HTR-8/SVneo (cell line): ENCODE measurements at places on chromosomes 4 and X.

DNA sequence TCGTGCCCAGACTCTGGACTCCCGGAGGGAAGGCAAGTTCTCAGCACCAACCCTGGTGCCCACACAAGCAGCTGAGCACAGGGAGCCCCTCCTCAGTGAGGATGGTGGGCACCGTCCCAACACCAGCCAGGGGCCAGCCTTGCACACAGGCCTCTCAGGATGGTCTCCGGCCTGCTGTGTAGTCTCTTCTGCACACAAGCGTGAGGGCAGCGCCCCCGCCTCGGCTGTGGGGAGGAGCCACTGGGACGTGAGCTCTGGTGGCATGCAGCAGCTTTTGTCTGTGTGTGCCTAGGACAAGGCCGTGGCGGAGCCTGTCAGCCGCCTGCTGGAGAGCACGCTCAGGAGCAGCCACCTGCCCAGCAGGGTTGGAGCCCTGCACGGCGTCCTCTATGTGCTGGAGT lies 16.1 kb upstream of the MSANTD1 start:
- no peak for DNase-seq

DNA sequence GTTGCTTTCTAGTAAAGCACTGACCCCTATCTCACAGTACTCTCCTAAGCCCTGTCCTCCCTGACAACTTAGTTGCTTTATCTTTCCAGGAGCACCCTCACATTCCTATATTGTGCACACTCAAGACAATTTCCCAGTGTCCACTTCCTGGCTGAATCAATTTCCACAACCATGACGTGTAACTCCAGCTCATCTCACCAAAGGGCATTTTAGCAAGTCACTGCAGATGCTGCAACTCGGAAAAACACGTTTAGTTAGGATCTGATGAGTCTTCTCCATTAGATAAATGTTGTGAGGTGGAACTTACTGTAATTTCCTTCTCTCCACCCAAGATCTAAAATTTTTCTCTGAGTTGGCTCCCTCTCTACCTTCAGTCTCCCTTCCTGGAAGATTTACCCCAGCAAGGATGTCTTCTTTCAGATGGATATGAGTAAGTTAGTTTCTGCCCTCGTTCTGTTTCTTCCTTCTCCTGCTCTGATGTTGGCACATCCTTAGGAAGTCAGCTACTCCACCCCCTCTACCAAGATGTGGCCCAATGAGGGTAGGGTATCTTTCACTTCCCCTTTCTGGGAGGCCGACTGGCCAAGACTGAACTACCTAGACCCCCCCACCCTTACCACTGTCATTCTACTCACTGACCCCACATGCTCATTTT lies 28.8 kb upstream of the IL13RA1 start:
- DNase-seq: no peak

GRCh38 chrX:72604705-72605104 lies 32.1 kb upstream of the HDAC8 start:
- no peak for DNase-seq

- DNase-seq: peak; percentile 23
These were observed 104.5 kb upstream of the AGA start for GRCh38 chr4:177546745-177547144.

GRCh38 chrX:134374910-134375309 lies 85.1 kb upstream of the HPRT1 start:
- no peak for DNase-seq

- no peak for DNase-seq
These were observed 416.2 kb upstream of the PRKX start for GRCh38 chrX:4129626-4130025.

- DNase-seq: no peak
These were observed 17.5 kb downstream of the STX18 start for GRCh38 chr4:4524364-4524763.

- no peak for DNase-seq
These were observed 384.6 kb downstream of the DTHD1 start for GRCh38 chr4:36665985-36666527.

DNA sequence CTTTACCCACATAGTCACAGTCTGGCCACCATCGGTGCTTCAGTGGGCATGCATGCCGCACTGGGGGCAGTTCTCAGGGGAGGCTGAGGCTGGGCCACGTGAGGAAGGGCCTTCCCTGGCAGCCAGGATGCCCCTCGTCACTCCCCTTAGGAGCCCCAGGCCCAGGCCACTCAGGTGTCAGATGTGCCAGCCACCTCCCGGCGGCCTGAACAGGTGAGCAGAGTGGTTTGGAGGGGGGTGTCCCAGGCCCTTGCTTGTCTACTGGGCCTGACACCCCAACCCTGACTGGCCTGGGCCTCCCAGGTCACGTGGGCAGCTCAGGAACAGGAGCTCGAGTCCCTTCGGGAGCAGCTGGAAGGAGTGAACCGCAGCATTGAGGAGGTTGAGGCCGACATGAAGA lies 12.1 kb downstream of the CCDC22 start:
- DNase-seq: no peak

DNA sequence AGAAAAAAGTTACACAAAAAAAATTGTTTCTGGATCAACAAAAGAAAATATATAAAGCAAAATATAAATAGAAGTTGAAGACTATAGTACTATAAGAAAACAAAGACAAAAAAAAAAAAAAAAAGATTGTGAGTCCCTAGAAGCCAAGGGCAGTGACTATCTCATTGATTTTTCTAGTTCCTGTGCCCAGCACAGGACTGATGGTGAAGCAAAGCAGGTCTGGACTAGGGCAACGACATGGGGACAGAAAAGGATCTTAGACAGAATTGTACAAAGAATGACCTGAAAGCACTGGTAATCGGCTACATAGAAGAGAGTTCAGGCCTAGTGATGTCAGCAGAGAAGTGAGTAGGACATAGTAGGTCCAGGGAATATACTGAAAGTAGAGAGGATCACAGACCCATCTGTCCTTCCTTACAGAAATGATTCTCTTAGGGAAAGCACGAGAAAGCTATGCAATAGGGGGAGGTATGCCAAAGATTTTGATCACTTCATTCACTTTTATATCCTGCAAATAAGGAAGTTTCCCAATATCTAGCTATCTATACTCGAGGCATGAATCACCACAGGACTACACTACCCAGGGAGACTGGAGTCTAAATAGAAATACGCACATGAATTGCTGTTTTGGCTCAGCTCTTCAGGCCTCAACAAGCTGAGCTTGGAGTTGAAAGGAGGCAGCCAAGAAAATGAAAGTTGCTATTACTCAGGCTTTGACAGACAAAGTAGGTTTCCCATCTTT lies 230.9 kb upstream of the GPC4 start:
- DNase-seq: no peak

GRCh38 chr4:181599134-181599533 lies 644.1 kb upstream of the TENM3 start:
- DNase-seq: no peak

- no peak for DNase-seq
These were observed 62.5 kb downstream of the KIAA0232 start for GRCh38 chr4:6845027-6845426.

- DNase-seq: no peak
These were observed 41.4 kb upstream of the USP9X start for GRCh38 chrX:41043674-41044345.

DNA sequence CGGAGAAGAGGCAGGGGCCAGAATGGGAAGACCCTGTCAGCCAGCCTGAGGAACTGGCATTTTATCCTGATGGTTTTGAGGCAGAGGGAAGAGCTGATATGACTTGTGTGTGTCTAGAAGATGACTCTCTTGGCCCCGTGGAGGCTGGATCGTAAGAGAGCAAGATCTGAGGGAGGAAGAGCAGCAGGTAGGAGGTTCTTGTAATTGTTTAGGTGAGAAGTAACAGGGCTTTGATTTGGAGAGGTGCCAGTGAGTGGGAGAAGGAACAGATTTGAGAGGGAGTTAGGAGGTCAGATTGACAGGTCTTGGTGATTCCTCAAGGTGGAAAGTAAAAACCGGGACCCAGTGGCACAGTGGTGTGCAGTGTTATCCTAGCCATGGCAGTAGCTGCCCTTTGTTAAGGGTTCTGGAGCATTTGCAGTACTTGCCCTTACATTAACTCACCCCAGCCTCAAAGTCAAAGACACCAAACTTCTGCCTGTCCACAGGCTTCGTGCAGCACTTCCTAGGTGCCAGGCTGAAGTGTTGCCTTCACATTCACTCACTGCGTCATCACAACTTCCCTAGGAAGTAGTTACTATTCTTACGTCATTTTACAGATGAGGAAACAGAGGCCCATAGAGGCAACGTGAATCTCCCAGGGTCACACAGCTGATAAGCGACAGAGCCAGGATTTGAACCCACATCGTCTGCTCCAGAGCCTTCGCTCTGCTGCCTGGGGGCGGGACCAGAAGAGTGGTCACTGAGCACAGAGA lies 23.7 kb downstream of the RTL5 start:
- DNase-seq: no peak

DNA sequence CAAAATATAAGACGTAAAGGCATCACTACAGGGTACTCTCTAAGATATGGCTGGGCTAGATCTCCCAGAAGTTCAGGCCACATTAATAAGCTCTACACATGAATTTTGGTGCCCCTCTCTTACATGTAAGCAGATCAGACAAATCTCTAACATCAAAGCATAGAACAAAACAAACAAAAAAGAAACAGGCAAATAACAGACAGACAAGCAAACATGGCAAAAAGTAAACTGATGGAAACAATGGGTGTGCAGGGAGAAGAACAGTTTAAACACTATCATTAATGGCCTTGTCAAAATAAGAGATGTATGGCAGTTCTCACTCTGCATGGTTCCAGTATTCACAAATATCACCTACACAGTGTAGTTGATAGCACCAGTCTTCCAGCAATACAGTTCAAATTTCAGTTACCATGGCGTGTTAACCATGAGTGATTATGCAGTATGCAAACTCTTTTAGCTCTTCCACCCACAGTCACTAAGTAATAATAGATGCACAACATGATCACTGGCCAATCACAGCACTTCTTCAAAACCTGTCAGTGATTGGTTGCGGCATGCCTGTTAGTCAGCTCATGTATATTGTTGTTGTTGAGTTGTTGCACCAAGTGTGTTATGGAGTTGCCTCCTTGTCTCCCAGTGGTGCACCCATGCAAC lies 110.7 kb upstream of the TLR3 start:
- no peak for DNase-seq

- DNase-seq: no peak
These were observed 155.4 kb downstream of the GPM6A start for GRCh38 chr4:175656649-175657048.

GRCh38 chr4:146763560-146763959 lies 124.9 kb downstream of the POU4F2 start:
- DNase-seq: no peak

DNA sequence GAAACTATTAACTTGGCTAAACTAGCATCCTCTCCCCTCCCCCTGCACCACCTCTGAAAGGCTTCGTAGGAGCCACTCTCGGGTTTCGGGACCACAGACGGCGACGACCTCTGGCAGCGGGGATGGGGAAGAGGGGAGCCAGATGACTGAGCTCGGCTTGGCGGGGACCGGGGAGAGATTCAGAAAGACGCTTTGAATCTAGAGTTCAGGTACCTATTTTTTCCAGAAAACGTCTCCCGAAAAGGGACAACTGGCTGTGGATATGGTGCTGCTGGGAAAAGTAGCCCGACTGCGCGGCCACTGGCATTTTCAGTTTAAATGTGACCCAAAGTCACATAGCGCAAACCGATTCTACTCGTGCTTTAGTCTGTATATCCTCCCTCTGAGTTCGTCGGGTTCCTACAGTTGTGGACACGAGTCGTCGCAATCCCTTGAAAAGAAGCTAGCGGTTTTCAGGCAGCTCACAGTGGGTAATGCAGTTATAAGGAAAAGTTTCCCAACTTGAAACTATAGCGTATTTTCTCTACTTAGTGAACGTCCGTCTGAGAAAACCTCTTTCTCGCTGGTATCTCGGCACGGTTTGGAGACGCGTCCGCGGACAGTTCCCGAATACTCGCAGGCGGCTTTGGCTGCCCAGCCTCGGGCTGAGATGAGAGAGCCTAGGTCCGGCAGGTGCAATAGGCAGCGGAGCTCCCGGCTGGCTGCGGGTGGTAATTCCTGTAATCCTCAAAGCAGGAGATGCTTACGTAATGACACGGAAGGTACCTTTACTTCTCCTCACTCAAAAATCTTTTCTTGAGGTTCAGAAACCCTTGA lies 1.3 kb downstream of the PARM1 start:
- no peak for DNase-seq

DNA sequence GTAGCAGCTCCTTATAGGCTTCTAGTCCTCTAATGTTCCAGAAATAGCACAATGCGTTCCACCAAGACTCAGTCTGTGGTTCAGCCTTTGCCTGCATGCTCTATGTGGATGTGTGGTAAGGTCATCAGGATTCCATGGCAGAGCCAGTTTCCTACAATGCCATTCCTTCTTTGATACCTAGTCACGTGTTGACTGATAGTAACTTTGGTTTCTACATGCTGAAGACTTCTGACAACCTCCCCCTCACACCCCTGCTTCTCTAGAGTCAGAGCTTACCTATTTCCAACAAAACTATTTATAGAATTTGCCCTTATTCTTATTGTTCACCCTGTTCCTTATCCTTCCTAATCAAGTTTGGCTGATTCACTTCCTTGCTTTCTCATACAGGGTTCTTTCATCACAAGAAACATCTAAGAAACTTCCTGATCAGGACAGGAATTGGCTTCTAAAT lies 81.1 kb downstream of the CT47B1 start:
- no peak for DNase-seq

DNA sequence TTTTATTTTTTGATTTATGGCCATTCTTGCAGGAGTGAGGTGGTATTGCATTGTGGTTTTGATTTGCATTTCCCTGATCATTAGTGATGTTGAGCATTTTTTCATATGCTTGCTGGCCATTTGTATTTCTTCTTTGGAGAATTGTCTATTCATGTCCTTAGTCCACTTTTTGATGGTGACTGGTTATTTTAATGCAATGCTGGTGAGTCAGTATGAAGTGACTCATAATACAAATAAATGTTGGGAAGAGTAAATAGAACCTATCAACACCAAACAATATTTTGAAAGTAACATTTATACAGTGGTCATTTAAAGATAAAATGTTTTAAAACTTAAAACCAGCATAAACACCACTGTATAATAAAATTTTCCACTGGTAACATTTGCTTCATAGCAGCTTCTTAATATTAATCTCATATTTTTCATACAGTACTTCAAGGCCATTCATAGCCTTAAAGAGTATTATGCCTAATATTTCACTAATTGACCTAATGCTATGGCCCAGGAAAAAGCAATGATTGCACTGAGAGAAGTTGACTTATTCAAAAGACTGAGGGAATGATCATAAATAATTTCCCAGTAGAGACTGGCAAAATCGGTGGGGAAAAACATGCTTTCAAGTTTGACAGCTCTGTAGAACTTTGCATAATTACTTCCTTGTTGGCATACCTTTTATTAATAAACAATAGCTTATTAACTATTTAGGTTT lies 33.9 kb downstream of the CASK start:
- peak; percentile 5 for DNase-seq

DNA sequence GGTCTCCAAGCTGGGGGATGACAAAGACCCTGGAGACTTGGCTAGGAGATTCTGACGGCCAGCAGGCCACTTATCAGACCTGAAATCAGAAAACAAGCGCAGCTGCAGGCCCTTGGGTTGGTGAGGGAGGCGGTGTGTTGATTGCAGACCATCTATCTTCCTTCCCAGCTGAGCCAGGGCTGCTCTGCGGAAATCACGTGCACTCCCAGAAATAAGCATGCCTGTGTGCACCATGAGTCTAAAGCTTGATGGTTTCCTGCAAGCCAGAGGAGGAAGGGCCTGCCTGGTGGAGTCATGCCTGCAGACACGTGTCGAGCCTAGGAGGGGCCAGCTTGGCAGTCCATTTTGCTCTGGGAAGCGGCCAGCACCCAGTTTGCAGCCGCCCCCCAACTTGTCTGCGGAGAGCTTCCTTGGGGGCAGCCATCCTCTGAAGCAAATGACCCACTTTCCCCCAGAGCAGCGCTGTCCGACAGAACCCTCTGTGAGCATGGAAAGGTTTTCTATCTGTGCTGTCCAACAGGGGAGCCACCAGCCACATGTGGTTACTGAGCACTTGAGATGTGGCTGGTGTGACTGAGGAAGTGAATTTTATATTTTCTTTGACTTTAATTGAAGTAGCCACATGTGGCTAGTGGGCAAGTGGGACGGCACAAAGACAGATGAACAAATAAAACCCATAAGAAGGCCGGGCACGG lies 175.7 kb upstream of the BCOR start:
- DNase-seq: no peak
